Left lung (tissue), 14 donors: ENCODE measurements at places on chromosomes 1 and 21. TPM values are rescaled to one million over a fixed set of nuclear protein-coding genes. Genes with fewer than 3 reads are reported as not detected.

VPS45 gene
- total RNA-seq: 41.7 TPM

ITGB2 gene
- 185 TPM for total RNA-seq

SPRR2E gene
- total RNA-seq: not detected

GRCh38 chr1:9888886-9889285 lies 21.2 kb downstream of the CTNNBIP1 start:
- no peak for DNase-seq

- peak; percentile 14 for DNase-seq
These were observed 22.8 kb upstream of the C1orf174 start for GRCh38 chr1:3922851-3923250.

- no peak for DNase-seq
These were observed 486.7 kb downstream of the SMYD3 start for GRCh38 chr1:246020211-246020954.
